IMR-90 (cell line): ENCODE measurements at places on chromosomes 6 and 20. TPM values are rescaled to one million over a fixed set of nuclear protein-coding genes. Genes with fewer than 3 reads are reported as not detected.

GRCh38 chr6:166360243-166361076 is 18.1 kb upstream of the SFT2D1 start:
- peak; percentile 39 for DNase-seq

- peak; percentile 76 for DNase-seq
These were observed 117.7 kb downstream of the RPS12 start for GRCh38 chr6:132931936-132932514.

DNA sequence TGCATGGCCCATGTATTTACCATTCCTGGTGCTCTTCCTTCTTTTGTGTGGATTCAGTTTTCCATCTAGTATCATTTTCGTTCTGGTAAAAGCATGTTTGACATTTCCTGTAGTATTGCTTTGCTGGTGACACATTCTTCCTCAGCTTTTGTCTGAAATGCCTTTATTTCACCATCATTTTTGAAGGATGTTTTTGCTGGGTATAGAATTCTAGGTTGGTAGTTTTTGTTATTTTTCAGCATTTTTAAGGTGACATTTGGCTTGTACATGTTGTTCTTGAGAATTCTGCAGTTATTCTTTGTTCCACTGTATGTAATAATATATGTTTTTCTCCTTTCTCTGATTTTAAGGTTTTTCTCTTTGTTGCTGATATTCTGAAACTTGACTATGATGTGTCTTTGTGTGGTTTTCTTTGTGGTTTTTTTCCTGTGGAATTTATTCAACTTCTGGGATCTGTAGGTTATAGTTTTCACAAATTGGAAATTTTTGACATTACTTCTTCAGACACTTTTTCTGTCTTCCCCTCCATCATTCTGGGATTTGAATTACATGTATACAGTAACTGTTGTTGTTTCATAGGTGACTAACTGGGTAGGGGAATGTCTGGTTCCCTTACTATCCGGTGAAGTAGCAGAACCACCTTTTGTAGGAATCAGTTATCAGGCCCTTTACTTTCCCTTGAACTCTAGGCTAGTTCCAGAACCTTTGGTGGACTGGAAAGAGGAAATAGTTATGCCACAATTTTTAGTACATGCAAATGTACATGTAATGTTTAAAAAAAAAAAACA is 30.2 kb downstream of the SNX9 start:
- DNase-seq = no peak

DNA sequence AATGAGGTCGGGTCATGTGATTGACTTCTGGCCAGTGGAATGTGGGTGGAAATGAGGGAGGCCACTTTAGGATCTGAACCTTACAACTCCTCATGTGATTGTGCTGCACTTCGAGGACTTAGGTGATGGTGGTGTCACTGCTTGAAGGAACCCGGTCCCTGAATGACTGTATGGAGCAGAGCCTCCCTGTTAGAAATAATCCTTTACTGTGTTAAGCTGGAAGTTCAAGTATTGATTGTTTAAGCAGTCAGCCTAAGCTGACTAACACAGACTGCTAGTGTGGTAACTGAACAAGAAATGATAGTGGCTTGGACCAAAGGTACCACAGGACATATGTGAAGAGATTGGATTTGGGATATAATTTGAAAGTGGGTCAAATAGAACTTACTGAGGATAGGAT is 138.0 kb downstream of the OPN5 start:
- DNase-seq = no peak

- DNase-seq = peak; percentile 20
These were observed 9.4 kb upstream of the SRC start for GRCh38 chr20:37336369-37337207.

The AFDN gene
- 20.8 and 23.3 TPM in 2 replicates for total RNA-seq

GRCh38 chr6:30768634-30769087 is 24.3 kb upstream of the IER3 start:
- no peak for DNase-seq

DNA sequence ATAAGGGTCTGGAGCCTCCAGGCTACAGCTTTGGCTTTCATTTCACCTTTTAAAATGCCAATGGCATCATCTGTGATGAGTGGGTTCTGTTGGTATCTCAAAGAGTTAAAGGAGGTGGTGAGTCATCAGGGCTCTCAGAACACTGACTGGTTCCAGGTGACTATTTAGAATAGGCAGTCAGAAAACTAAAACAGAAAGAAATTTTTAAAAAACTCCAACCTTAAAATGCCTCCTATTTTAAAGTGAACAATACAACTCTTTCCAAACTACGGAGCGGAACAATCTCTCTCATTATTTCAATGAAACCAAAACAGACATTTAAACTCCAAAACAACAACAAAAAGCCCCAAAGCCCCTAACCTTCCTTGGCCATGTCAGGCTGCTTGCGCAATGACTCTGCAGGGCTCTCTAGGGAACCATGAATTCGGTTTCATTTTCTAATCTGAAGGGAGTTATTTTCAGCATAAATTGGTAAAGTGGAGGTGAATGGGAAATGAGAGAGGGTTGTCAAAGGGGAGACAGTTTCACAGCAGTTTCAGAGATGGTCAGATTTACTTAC is 194.9 kb downstream of the KIF6 start:
- no peak for DNase-seq

- DNase-seq = peak; percentile 59
These were observed 65.5 kb downstream of the SYNJ2 start for GRCh38 chr6:158047127-158047518.

GRCh38 chr20:20215976-20216727 is 151.8 kb upstream of the INSM1 start:
- DNase-seq = no peak

The C6orf52 gene
- total RNA-seq = not detected in 2 replicates

The NKAIN2 gene
- total RNA-seq = not detected in 2 replicates

- DNase-seq = peak; percentile 4
These were observed 107.3 kb downstream of the IRF4 start for GRCh38 chr6:498795-499231.

DNA sequence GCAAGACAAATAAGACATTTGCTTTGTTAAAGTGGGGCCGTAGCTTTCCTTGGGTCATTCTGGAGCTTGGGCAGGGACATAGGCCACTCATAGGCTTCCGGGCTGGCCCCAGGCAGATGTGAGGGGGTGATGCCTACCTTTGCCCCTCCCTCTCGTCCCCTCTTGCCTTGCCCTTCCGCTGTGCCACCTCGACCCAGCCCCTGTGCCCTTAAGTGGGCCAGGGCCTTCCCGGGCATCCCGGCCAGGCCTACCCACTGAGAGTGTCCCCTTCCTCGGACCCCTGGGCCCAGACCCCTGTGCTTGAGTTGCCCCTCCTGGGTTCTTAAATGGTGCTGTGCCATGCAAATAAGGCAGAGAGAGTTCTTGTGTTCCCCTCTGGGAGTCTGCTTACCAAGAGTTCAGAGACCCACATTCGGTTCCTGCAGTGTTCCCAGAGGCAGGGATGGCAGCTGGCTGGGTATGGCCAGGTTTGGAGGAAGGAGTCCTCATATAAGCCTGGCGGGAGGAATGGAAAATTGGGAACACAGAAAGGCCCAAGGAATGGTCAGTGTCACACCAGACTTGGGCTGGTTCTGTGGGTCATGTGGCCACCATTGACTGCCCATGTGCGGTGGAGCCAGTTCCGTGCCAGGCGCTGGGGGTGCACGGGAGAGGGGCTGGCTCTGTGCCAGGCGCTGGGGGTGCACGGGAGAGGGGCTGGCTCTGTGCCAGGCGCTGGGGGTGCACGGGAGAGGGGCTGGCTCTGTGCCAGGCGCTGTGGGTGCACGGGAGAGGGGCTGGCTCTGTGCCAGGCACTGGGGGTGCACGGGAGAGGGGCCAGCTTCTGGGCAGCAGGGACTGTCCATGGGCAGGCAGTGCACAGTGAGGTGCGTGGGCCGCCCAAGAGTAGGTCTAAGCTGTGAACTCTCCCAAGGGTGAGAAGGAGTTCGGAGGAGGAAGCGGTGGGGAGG is 173.5 kb upstream of the SNX9 start:
- DNase-seq = no peak

The EDN1 gene
- total RNA-seq = 5.6 and 8.6 TPM in 2 replicates

The HTR1E gene
- total RNA-seq = not detected in 2 replicates

- no peak for DNase-seq
These were observed 29.3 kb downstream of the GMPR start for GRCh38 chr6:16267428-16268263.

- DNase-seq = peak; percentile 30
These were observed 15.7 kb downstream of the FOXQ1 start for GRCh38 chr6:1327630-1328029.

The PRDM13 gene
- total RNA-seq = not detected in 2 replicates

GRCh38 chr6:50902260-50902659 is 83.6 kb downstream of the TFAP2B start:
- DNase-seq = no peak

- DNase-seq = no peak
These were observed 246.7 kb upstream of the AFDN start for GRCh38 chr6:167579806-167580618.

DNA sequence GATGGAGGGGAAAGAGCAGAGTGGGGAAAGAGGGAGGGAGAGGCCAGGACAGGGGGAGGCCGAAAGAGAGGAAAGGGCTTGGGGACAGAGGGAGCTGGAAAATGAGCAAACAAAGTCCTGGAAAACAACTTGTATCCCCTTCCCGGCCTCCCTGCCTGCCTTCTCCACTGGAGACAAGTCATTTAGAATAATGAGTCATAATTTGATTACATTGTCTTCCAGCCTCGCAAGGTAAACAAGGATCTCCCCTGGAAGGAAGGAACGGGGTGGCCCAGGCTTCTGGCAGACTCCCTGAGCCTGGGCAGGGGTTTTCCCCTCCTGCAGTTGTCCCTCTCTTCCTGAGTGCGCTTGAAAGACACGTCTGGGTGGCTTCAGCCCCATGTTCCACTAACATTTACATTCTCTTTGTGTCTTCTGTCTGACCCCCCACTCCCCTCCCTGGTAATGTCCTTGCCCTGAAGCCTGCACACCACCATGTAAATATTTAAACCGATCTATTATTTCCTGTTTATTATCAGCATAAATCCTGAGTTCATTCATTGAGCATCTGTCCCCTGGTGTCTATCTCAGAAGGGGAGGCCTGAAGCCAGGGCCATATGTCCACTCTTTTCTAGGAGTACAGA is 12.1 kb upstream of the MRPS18A start:
- peak; percentile 68 for DNase-seq

DNA sequence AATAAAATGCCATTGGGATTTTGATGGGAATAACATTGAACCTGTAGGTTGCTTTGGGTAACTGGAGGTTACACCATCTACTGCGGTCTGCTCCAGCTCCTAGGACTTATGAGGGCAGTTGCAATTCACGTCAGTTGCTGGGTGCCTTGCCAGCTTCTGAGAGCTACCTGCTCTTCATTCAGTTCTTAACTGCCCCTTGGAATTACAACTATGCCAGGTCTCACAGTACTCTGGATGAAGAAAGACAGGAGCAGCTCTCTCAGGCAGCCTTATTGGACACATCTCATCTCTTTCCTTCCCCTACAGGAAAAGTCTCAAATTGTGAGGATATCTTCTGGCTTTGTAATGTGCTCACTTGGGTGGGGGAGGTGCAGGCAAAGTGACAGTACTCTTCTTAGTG is 1643.3 kb downstream of the GRIK2 start:
- DNase-seq = no peak

DNA sequence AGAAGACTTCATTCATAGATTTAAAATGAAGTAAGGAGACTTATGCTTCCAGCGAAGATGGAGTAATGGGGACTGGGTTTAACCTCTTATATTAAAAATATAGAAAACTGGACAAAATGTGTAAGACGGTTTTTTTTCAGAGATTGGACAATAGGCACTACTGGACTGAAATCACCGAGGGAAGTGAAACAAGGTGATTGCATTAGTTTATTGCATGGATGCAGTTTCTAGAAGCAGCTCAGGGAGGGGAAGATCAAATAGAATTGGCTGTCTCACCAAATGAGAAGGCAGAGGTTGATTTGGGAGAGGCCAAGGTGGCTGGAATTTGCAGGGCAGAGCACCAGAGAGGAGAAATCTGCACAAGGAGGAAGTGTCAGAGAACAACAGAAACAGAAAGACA is 162.6 kb downstream of the DNAH8 start:
- DNase-seq = no peak

- DNase-seq = no peak
These were observed 33.5 kb upstream of the CD93 start for GRCh38 chr20:23119456-23120216.

The NKX2-2 gene
- not detected in 2 replicates for total RNA-seq

GRCh38 chr6:153210083-153210482 is 79.0 kb upstream of the RGS17 start:
- peak; percentile 44 for DNase-seq

The FILIP1 gene
- under 0.01 TPM in 2 replicates for total RNA-seq

DNA sequence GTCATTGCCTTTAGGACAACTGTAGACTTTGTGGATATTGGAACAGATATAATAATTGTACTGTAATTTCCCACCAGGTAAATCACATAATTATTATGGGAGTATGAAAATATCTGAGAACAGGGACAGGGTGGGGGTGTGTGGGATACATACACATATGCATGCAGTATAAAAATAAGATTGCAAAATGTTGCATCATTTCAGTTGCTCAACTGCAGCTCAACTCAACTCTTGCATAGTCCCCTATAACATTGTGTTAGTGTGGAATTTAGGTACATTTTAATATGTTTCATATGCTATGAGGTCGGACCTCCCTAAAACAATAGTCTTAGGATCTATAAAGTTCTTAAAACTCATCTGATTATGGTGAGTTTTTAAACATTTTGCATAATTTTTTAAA is 275.0 kb upstream of the FLRT3 start:
- DNase-seq = peak; percentile 4

The ZC2HC1B gene
- not detected in 2 replicates for total RNA-seq

The MCCD1 gene
- not detected in 2 replicates for total RNA-seq

DNA sequence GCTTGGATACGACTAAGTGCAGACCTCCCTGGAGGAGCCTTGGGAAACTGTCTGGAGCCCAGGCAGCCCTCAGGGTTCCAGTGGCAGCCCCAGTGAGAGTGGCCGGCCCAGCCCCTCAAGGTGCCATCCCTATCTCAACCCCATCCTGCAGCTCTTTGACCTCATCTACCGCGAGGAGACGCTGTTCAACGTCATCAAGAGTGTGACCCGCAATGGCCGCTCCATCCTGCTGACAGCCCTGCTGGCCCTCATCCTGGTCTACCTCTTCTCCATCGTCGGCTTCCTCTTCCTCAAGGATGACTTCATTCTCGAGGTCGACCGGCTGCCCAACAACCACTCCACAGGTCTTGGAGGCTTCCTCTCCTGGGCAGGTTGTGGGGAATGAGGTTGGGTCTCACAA is 20.7 kb downstream of the UQCC2 start:
- no peak for DNase-seq

GRCh38 chr6:28742668-28743270 is 181.0 kb downstream of the TRIM27 start:
- DNase-seq = peak; percentile 72

GRCh38 chr6:137637121-137637520 is 142.9 kb upstream of the OLIG3 start:
- DNase-seq = peak; percentile 91

DNA sequence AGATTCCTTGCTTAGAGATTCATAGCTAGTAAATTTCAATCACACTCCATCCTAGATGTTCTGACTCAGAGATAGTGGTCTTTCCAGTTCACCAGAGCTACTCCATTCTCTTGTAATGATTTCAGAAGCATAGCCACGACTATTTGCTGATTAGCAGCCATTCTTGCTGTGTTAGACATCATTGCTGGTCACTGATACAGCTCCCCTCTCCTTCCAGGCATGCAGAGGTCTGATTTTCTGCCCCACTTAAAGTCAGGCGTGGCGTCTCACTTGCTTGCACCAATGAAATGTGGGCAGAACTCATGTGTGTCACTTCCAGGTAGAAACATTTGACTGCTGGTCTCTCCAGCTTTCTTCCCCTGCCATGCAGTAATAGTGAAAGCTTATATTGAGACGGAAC is 168.9 kb upstream of the JARID2 start:
- DNase-seq = peak; percentile 53

- peak; percentile 5 for DNase-seq
These were observed 414.3 kb downstream of the TFAP2A start for GRCh38 chr6:10000551-10000950.
